ENCODE measurements at places on chromosomes 5 and 9. TPM values are rescaled to one million over a fixed set of nuclear protein-coding genes. Genes with fewer than 3 reads are reported as not detected.
A peak's percentile ranks its signal among the peaks of the same experiment; 100 is the strongest.

The PTGDS gene
- total RNA-seq: 8.7 TPM

The SPATA31E1 gene
- total RNA-seq: not detected

DNA sequence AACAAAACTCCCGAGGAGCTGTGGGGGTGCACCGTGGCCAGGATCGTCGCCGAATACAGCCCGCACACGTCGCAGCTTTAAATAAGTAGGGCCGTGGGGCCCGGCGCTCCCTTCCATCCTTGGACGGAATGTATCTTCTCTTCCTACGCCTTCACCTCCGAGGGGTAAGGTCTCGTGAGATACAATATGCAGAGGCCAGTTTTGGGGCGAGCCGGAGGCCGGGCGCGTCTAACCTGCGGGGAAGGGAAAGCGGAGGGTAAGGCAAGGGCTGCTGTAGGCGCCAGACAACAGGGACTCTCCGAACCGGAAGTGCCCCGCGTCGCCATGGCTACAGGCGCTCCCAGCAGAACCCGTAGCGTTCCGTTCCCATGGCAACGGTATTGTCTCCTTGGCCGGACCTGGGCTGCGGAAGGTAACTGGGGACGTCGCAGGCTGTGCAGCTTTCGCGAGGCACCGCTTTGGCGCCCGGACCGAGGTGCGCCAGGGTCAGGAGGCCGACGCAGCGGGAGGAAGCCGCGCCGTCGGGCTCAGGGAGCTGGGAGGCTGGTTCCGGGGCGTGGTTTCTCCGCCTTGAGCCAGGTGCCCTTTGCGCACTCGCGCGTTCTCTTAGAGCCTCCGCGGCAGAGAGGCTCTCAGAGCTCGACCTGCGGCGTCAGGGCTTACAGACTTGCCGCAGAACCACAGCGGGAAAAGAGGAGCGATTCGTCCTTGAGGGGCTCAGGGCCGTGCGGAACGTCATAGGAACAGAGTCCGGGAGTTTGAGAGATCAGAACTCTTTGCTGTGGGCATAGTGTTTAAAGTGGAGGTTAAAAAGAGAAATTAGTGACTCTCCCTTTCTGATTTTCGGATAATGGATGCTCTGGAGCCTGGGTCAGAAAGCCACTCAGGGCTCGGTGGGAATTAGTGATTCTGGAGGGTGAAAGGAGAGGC, at the start of gene TTC23L:
Gene TTC23L (plus strand): TSS at position 380 of the 930 bp plus-strand sequence. CDS start 1,508 bp downstream, outside the sequence.
- DNase-seq: peak; percentile 92

The FOXI1 gene
- total RNA-seq: not detected

DNA sequence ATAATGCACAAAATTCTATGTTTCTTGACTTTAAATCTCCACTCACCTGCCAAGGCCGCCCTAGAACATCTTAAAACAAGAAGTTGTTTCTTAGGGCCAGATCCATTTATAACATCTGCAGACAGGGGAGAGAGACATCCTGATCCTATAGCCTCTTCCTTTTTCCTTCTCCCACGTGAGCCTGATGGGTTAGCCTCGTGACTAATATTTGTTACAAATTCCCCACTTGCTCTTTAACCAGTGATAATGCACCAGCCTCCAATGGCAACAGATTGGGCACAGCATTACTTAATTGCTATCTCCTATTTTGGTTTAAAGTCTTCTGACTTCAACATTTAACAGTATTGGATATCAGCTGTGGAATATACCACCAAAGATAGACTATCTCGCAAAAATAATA, 196.5 kb downstream of the GADD45G start:
- DNase-seq: no peak

GRCh38 chr5:154485850-154486426, 7.9 kb upstream of the HAND1 start:
- no peak for DNase-seq

The TMEM232 gene
- 3.1 TPM for total RNA-seq

The NR3C1 gene
- total RNA-seq: 19.9 TPM

The PFN3 gene
- not detected for total RNA-seq

DNA sequence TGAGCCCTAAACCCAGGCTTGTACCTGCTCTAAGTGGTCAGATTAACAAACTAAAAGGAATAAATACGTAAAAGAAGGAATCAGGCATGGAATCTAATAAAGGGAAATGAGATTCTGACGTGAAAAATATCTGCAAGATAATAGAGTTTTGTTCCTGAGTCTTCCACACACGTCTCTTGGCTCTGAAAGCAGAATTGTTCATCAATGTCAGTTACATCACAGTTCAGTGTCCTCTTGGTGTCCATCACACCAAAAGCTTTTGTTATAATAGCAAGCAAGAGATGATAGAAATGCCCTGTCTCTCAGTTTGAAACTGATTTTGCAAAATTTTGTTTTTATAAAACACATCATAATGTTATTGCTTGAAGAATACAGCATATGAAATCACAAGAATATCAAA, 34.7 kb upstream of the NMUR2 start:
- no peak for DNase-seq

The NME5 gene
- total RNA-seq: 1.0 TPM

DNA sequence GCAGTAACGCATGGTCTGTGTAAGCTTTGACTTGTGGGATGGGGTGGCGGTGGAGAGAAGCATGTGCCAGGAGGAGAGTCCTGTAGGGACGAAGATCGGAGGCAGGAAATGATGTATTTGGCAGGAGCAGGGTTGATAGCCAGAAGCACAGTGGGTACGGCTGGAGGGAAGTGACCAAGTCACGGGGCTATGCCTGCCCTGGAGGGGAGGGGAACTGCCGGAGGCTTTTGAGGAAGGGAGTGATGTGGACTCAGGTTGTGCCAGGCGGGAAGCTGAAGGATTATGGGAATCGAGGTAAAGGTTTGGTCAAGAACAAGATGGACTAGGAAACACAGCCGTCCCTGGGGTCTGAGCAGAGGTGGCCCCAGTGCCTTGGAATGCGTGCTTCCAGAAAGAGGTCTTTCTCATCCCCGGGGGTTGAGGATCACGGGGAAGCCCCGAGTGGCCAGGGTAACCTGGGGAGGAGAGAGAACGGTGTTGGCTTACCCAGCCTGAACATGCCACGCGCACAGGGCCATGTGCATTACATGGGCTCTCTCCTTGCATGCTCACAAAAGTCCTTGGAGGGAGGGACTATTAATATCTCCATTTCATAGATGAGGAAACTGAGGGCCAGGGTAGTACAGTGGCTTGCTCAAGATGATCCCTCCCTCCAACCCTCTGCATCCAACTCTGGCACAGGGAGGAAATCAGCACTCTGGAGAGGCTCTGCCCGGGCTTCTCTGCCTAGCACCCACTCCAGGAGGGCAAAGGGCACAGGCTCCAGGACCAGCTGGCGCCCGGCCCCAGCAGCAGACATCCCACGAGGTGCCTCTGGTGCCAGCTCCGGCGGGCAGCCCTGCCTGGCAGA, 253.8 kb downstream of the PBX3 start:
- DNase-seq: peak; percentile 10

- DNase-seq: no peak
Measured at GRCh38 chr5:135038813-135039270, 4.8 kb upstream of the PITX1 start.

DNA sequence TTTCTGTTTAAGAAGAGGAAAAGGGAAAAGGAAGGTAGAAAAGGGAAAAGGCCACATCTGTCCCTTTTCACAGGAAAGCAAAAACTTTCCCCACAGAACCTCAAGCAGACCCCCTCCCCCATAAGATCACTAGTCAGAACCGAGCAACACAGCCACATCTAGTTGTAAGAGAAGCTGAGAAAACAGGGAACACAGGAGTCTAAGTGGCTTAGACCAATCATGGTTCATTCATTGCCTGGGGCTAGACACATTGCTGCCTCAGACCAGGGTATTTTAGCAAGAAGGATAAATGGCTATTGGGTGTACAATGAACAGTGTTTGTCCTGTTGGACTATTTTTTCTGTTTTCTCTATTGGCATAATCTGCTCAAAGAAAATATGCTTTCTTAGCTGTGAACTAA, 98.0 kb downstream of the ARL15 start:
- DNase-seq: no peak

Data from left colon (tissue), 2 donors.